ENCODE measurements at places on chromosomes 7 and 10. TPM values are rescaled to one million over a fixed set of nuclear protein-coding genes. Genes with fewer than 3 reads are reported as not detected.

Gene MRPS24
- total RNA-seq, result 171 TPM

- DNase-seq, result no peak
Measured at GRCh38 chr7:142805350-142806021, 34.7 kb downstream of the PRSS2 start.

- no peak for DNase-seq
Measured at GRCh38 chr7:157774495-157774894, 437.7 kb downstream of the DNAJB6 start.

- DNase-seq, result no peak
Measured at GRCh38 chr10:5282137-5282536, 82.6 kb upstream of the UCN3 start.

DNA sequence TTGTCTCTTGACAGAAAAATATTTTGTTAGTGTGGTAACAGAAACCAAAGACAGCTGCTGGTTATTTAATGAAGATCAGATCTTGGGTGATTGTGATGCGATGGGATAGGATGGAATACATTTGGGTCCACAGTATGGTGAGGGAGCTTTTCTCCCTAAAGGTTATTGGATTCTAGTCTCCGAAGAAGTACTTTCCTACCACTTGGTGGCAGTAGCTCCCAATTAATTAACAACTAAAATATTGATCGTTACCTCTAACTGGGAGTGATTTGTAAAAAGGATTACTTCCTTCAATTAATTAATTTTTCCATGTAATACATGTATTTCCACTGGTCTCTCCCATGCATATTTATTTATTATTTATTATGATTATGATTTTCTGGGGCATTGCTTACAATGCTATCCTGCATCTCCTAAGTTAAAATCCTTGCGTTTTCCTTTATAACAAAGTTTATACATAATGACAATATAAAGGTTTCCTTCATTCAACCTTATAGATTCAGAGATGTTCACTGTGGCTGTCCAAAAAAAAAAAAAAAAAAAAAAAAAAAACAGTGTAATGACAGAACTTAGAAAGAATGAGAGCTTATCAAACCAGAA lies 25.6 kb downstream of the TMEM196 start:
- no peak for DNase-seq

GRCh38 chr10:71368643-71369042 lies 28.1 kb upstream of the CDH23 start:
- DNase-seq, result no peak

Gene CACNB2
- total RNA-seq, result 19.0 TPM

Gene FOXP2
- 2.0 TPM for total RNA-seq

GRCh38 chr7:57638666-57639065 lies 188.7 kb downstream of the ZNF716 start:
- DNase-seq, result peak; percentile 40

DNA sequence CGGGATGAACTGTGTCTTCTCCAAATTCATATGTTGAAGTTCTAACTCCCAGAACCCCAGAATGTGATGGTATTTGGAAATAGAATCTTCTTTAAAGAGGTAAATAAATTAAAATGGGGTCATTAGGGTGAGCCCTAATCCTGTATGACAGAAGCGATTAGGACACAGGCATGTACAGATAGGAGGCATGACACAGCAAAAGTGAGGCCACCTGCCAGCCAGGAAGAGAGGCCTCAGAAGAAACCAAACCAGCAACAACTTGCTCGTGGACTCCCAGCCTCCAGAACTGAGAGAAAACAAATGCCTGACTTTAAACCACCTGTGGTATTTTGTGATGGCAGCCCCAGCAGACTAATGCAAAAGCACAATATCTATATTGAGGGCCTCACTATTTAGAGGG lies 214.3 kb downstream of the NEBL start:
- no peak for DNase-seq

DNA sequence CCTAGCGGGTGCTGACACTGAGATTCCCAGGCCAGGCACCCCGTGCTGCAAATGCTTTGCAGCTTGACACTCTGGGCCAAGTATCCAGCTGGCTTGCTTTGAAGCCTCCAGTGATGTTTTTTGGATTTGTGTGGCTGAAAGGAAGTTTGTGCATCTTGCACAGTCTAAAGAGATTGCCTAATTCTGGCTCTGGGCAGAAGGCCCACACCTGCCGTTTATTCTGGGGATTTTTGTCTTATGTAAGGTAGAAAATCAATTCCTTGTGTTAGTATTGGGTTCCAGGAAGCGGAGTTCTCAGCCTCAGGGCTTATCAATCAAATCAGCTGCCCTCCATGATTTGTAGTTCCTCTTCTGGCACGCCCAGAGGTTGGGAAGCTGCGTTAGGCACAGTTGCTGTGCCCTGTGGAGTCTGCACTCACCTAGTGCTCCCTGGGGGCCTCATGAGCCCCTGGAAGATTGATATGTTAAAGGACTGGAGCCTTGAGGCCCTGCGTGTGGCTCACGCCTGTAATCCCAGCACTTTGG lies 8.4 kb upstream of the PURB start:
- no peak for DNase-seq

- DNase-seq, result no peak
Measured at GRCh38 chr7:22216832-22217475, 140.0 kb downstream of the RAPGEF5 start.

GRCh38 chr10:28801247-28801646 lies 123.9 kb downstream of the BAMBI start:
- DNase-seq, result no peak

Gene MALRD1
- 0.71 TPM for total RNA-seq

- no peak for DNase-seq
Measured at GRCh38 chr10:57506414-57507094, 761.1 kb downstream of the IPMK start.

DNA sequence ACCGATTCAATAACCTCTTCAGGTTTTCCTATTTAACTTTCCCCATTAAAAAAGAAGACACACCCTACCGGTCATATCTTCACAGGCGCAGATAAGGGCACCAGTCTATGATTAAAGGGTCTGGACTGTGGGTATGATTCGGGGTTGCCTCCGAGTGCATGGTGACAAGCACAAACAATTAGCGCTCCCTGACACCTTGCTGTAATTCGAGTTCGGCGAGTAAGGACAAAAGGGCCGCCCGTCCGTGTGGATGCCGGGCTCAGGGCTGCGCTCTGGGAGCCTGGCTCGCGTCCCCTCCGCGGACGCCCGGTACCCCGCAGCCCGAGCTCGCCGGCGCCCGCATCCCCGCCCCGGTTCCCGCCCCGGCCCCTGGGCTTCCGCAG lies 111.9 kb upstream of the RHEB start:
- no peak for DNase-seq

- DNase-seq, result no peak
Measured at GRCh38 chr7:24192053-24192452, 91.9 kb upstream of the NPY start.

GRCh38 chr7:83143107-83143506 lies 19.6 kb downstream of the PCLO start:
- no peak for DNase-seq

DNA sequence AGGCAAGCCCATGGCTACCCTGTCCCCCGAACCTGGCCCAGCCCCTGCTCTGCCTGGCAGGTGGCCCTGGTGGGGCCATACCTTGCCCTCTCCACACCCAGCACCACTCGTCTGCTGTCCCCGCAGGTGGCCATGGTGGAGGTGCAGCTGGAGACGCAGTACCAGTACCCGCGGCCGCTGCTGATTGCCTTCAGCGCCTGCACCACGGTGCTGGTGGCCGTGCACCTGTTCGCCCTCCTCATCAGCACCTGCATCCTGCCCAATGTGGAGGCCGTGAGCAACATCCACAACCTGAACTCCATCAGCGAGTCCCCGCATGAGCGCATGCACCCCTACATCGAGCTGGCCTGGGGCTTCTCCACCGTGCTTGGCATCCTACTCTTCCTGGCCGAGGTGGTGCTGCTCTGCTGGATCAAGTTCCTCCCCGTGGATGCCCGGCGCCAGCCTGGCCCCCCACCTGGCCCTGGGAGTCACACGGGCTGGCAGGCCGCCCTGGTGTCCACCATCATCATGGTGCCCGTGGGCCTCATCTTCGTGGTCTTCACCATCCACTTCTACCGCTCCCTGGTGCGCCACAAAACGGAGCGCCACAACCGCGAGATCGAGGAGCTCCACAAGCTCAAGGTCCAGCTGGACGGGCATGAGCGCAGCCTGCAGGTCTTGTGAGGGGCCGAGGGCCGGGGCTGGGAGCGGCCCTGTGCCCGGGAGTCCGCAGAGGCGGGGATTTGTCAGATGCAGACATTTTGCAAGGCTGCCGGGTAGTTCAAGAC lies 13.2 kb downstream of the ORAI2 start:
- no peak for DNase-seq

Data from right atrium auricular region (tissue), 2 donors.